Activated T-cell treated with anti-CD3 and anti-CD28 coated beads for 4 hours (primary cell): ENCODE measurements at places on chromosomes 5 and 9.

DNA sequence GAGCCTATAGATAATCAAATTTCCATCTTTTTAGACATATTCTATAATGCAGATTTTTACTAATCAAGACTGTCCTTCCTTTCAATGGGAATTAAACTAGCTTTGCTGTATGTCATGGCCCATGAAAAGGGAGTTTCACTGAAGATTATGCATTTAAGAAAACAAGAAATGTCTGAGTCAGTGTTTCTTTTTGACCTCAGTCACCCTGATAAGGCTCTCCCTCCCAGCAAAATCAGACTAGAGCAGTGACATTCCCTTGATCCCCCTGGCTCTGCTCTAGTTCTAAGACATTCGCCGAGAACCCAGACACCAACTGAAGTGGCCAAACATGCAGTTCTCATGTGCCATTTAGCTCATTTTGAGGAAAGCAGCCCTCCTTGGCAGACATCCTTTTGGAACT is 442.0 kb downstream of the ACTL7B start:
- no peak for DNase-seq

- no peak for DNase-seq
Observed at GRCh38 chr9:36486329-36486932, 86.3 kb upstream of the MELK start.

- no peak for DNase-seq
Observed at GRCh38 chr5:136734628-136735027, 369.3 kb upstream of the TRPC7 start.

DNA sequence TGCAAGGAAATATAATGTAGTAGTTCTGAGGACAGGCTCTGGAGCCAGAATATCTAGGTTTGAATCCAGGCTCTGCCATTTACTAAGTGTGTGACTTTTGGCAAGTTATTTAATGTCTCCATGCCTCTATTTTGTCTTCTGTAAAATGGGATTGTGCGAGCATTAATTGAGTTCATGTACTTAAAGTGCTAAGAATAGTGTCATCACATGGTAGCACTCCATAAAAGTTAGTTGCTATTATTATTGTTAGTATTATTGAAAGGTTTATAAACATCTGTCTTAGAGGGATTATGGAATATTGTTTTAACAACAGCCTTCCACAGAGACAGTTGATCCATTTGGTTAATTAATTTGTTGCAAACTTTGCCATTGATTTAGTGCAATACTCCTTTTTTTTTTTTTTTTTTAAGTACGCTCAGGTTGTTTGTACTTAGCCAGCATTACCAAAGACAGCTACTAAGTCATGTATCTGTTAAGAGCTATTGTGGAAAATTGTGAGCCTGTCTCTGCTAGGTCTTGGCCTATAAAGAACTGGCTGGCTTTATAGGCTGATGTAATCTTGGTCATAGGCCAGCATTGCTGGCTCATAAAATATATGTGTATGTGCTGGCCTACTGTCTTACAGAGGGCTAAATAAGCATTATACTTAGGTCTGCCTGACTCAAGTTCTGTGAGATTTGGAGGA is 174.7 kb downstream of the WDR70 start:
- DNase-seq, result no peak

DNA sequence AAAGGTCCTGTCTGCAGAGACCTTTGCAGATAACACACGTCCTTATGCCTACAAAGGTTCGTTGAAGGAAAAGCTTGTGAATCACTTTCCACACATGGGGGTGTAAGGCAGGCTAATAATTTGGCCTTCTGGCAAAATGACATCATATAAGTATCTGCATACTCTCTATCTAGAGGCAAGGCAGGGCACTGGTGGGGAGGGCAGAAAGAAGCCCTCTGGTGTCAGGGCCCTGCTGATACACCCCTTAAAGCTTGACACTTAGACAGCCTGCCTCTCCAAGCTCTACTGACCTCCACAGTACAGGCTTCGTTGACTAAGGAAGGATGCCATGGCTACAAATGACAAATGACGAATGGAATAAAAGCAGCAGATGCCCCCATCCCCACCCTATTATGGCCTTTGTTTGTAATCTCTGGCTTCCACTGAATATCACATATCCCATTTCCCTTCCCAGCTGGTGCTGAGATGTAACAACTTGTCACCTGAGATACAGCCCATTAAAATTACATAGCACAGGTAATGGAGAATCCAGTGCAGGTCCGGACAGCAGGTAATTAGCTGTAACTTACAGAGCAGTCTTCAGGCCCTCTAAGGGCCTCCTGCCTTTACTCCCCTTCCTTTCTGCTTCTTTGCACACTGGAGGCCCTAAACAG is 76.9 kb upstream of the IFNK start:
- DNase-seq, result no peak

- no peak for DNase-seq
Observed at GRCh38 chr5:133708331-133708850, 96.0 kb upstream of the FSTL4 start.

DNA sequence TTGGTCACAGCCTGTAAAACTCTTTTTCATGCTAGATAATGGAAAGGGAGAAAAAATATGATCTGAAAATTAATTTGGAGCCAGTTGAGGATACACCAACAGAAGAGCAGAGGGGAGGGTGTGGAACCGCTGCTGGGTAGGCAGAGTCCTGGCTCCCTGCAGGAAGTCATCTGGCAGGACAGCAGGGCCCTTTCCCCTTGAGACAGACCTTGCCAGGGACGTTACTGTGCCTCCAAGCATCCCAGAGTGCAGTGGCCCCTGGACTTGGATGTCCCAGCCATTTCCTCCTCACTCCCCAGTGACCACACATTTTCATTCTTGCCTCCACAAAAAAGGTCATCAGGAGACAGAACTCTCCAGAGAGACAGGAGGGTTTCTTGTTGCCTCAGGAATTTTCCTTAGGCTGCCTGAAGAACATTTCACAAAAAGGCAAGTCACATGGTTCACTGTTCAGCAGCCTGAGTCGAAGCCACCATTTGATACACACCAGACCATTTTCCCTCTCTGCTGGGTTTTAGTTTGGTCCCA is 5.9 kb downstream of the TRPM3 start:
- DNase-seq, result no peak

DNA sequence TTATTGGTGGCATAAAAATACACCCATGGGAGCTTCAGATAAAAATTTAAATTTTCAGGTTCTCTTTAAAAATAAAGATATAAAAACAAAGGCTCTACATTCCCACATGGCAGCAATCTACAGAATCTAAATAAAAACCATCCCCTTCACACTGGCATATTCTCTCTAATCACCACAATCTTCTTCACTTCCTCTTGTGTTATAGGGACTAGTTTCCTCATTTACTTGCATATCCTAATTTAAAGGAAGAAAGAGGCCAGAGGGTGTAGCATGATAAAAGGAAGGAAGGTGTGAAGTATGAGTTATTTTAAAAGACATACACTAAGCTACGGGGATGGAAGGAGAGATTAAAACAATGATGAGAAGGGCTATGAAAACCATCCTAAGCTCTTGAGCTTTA is 390.5 kb downstream of the ZNF608 start:
- no peak for DNase-seq

GRCh38 chr9:95049761-95050160 is 267.7 kb downstream of the FANCC start:
- no peak for DNase-seq

DNA sequence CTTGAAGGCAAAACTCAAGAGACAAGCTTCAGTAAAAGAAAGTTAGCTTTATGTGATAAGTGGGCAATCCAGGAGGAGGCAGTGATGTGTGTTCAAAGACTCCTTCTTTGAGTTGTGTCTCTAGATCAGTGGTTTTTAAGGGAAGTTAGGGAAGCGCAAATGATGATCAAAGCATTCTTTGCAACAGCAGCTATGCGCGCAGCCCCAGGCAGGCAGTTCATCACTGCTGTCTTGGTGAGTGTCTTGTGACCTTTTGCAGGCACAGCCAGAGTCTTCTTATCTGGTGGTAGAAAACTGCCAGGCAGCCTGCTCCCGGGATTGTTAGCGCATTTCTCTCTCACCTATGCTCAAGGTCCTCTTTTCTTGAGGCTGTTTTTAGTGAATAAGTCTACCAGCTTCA is 40.3 kb upstream of the CLK4 start:
- no peak for DNase-seq

GRCh38 chr9:105289305-105289704 is 44.9 kb downstream of the SLC44A1 start:
- no peak for DNase-seq

DNA sequence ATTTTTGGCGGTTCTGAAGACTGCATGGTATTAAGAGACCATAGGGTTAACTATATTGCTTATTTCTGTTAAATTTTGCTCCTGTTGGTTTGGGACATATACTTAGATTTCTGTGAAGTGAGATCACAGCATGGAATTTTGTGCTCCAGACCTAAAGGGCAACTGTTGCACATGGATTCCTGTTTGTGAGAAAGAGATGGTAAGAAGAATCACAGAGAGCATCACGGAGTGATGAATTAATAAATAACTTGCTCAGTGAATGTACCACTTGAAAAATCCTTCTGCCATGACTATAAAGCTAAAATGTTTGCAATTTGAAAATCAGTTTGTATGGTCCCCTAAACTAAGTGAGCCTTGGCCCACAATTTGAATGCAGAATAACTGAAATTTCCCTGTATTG is 4.5 kb downstream of the PSAT1 start:
- no peak for DNase-seq

DNA sequence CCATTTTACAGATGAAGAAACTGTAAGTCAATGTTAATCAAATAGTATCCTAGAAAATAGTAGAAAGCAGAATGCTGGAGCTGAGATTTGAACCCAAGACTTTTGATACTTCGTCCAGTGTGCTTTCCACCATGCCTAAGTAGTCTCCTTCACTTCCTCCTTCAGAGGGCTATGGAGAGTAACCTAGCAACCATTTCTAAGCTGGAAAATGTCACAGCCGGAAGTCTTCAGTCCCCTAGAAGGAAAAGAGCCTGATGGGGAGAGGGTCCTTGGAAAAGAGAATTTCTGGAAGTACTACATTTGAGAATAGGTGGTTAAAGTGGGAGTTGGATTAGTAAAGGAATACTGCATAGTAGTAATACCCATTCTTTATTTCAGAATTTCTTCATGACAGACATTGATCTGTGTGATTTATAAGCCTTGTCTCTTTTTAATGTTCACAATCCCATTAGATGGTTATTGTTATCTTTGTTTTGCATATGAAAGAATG is 32.7 kb downstream of the PCDHAC2 start:
- no peak for DNase-seq

DNA sequence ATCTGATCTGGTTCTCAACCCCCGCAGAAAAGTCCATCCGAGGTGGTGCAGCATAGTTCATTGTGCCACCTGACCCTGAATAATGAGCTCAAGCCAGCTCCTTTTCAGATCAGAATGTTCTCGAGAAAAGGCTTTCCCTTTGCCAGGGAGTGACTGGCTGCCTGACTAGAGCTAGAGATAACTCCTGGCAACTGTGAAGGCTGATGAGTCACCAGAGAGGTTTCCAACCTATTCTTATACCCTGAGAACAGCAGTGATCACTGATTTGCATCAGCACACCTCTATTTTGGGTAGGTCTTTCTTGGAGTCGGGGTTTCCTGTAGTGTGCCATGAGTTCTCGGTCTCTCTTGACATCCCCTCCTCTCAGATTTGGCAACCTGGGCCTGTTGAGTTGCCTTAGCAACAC is 127.9 kb downstream of the PIK3R1 start:
- DNase-seq, result no peak

DNA sequence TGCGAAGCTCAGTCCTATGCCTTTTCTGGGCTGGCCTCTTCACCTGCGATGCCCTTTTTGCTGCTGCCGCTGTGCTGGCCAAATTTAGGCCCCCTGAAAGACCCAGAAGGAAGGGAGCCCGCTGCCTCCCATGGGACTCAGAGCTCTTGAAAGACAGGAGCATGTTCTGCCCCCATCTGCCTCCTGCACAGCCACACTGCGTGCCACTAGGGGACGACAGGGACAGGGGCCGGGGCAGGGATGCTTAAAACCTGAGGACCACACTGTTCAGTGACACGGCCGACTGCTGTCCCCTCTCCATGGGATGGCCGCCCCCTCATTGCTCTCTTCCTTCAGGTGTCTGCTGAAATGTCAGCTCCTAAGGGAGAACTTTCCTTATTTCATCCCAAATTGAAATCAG is 132.4 kb downstream of the ADAMTS2 start:
- no peak for DNase-seq

DNA sequence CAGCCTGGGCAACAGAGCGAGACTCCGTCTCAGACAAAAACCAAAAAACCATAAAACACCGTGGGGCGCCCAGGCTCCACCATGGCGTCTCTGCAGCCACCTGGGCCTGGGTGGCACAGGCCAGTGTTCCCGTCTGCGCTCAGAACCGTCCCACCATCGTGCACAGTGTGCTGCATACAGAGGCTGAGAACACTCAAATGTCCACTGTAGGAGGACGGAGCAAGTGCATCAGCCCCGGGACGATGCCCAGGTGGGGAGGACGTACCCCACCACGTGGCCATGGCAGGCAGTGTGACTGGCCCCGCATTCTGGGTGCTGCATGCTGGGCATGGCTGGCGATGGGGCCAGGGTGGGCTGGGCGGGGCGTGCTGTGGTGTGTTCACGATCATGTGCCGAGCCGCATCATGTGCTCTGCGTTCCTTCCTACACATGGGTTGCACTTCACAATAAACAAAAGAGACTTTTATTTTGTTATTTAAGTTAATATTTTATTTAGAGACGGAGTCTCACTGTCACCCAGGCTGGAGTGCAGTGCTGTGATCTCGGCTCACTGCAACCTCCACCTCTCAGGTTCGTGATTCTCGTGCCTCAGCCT is 37.8 kb downstream of the EXD3 start:
- DNase-seq, result no peak

- no peak for DNase-seq
Observed at GRCh38 chr5:175797521-175798038, 73.8 kb upstream of the CPLX2 start.

GRCh38 chr5:133189881-133190280 is 138.1 kb downstream of the HSPA4 start:
- DNase-seq, result no peak

DNA sequence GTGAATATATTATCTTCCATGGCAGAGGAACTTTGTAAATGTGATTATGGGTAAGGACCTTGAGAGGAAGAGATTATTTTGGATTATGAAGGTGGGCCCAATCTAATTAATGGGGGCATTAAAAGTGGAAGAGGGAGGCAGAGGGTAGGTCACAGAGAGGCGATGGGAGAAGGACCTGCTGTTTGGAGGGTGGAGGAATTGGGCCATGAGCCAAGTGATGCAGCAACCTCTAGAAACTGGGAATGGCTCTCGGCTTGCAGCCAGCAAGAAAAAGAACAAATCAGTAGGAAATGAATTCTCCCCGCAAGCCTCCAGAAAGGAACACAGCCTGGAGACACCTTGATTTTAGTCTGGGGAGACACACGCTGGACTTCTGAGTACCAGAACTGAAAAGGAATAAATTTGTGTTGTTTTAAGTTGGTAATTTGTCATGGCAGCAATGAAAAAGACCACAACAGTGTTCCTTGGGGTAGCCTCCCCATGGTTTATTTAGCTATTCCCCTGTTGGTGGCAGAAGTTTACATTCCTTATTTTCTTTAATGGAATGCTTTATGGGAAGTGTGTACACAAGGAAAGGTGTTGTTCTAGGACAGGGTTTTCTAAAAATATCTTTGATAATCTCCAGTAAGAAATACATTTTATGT is 103.6 kb downstream of the HSPA4 start:
- DNase-seq, result no peak

- no peak for DNase-seq
Observed at GRCh38 chr9:104073098-104073769, 20.9 kb upstream of the SMC2 start.

- DNase-seq, result no peak
Observed at GRCh38 chr5:41985945-41986695, 61.0 kb downstream of the FBXO4 start.

GRCh38 chr5:143148771-143149170 is 254.7 kb downstream of the NR3C1 start:
- no peak for DNase-seq

- DNase-seq, result peak; percentile 54
Observed at GRCh38 chr5:76641514-76642120, 18.4 kb upstream of the F2RL2 start.
